Omental fat pad (tissue), 4 donors: ENCODE measurements at places on chromosomes 11 and 22.

DNA sequence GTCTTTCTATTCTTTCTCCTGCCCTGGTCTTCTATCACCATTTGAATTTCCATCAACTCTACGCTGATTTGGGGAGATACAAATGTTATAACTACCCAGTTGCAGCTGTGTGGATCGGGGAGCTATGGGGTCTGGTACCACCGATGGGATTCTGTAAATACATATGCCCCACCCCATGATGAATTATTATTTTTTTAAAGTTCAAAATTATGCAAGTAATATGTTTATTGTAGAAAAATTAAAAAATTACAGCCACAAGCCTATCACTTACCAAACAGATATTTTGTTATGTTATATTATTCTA is 52.4 kb upstream of the CLMP start:
- no peak for DNase-seq

DNA sequence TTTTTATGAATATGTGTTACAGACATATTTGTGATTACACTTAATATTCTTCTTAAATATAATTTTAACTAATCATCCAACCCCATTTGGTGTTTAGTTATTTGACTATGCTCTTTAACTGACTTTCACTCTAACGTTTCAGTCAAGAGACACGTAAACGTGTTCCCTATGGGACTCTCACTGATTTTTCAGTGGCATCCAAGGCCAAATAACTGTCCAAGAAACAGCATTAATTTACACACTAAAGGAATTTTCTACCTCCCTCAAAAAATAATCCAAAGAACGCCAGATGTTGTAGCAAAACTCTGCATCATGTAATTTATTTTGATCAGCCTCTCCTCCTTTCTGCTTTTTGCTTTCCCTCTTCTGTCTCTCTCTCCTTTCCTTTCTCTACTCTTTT is 44.0 kb upstream of the NOX4 start:
- no peak for DNase-seq

GRCh38 chr11:93361435-93361834 is 30.9 kb downstream of the DEUP1 start:
- DNase-seq = no peak

DNA sequence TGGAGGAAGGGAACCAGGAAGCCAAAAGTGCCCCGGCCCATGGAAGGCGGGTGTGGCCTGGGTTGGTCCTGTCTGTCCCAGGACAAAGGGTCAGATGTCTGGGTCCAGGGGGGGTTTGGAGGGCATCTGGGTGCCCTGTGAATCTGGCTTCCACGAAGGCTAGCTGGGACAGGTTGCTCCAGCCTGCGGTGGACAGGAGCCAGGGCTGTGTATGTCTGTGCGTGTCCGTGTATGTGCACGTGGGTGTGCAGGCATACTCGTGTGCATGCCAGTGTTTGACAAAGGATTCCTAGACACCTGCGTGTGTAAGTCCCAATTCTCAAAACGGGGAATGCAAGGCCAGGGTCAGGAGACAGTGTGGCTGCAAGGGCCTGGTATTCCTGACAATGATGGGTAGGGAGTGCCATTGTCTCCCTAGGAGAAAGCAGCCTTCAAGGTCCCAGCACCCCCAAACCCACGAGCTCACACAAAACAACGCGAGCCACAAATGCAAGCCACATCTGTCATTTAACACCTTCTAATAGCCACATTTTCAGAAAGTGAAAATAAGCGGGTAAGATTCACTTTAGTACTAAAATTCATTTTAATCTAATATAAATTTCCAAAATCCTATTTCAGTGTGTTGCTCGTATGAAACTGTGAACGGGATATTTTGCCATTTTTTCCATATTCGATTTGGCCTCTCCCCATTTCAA is 78.4 kb upstream of the WNT7B start:
- peak; percentile 21 for DNase-seq

- DNase-seq = peak; percentile 55
Observed at GRCh38 chr11:73393479-73394415, 17.5 kb downstream of the RELT start.

GRCh38 chr11:76612226-76612625 is 58.3 kb downstream of the LRRC32 start:
- no peak for DNase-seq

- no peak for DNase-seq
Observed at GRCh38 chr11:48043991-48044512, 63.7 kb downstream of the PTPRJ start.

- no peak for DNase-seq
Observed at GRCh38 chr22:40878922-40879321, 17.0 kb upstream of the DNAJB7 start.

GRCh38 chr11:4464216-4465159 is 15.4 kb downstream of the OR52K2 start:
- no peak for DNase-seq
